Kidney (tissue), 22 donors: ENCODE measurements at places on chromosomes 11 and 22.
A peak's percentile ranks its signal among the peaks of the same experiment; 100 is the strongest.

DNA sequence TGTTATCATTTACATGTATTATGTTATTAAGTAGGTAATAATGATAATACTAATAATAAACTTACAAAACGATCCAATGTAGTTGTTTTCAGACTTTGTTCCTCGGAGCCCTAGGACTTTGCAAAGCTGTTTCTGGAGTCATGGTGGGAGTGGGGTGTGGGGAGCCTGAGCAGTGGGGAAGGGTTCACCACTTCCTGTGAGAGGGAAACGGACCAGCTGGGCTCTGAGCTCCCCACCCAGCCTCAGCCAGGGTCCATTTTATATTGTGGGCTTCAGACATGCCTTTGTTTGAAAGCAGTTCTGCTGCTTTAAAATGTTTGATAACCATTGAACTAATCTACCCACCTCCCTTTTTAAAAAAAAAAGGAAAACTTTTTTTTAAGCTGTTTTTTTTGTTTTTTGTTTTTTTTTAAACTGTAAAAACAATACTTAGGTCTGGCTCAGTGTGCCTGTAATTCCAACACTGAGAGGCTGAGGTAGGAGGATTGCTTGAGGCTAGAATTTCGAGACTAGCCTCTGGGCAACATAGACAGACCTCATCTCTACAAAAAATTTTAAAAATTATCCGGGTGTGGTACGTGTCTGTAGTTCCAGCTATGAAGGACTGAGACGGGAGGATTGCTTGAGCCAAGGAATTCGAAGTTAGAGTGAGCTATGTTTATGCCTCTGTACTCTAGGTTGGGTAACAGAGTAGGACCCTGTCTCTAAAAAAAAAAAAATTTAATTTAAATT lies 7.0 kb downstream of the SERPING1 start:
- no peak for DNase-seq

DNA sequence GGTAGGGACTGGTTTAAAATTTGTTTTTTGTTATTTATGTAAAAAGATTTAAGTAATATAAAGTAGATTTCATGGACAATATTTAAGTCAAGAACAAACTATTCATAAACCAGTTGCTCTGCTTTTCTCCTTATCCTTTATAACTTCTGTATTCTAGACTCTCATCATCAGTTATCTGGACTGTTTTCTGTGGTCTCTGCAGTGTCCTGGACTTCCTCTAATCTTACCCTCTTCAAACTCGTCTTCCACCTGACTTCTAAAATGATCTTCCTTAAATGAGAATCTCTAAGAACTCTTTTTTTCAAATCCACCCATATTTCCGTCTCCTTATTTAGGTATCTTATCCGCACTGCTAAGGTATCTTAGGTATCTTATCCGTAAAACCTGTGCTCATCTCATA lies 8.1 kb downstream of the RRM1 start:
- DNase-seq, result no peak

DNA sequence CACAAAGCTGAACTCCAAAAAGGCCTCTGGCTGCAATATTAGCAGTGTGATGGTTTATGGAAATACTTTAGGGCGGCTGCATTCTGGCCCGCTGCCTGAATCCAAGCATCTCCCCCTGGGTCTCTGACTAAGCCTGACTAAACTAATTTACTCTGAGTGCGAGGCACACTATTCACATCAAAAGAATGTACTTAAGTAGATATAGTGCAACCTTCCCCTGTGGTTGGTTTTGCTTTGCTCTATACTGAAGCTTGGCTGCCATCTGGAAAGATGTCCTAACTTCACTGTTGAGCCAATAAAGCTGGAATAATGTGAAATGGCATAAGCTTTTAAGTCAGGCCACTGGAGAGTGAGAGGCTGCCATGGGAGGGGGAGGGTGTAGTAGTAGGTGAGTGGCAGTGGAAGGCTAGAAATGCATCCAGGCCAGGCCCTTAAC lies 321.6 kb downstream of the AASDHPPT start:
- no peak for DNase-seq

- peak; percentile 91 for DNase-seq
Measured at GRCh38 chr11:75547617-75548058, 14.4 kb upstream of the SERPINH1 start.

DNA sequence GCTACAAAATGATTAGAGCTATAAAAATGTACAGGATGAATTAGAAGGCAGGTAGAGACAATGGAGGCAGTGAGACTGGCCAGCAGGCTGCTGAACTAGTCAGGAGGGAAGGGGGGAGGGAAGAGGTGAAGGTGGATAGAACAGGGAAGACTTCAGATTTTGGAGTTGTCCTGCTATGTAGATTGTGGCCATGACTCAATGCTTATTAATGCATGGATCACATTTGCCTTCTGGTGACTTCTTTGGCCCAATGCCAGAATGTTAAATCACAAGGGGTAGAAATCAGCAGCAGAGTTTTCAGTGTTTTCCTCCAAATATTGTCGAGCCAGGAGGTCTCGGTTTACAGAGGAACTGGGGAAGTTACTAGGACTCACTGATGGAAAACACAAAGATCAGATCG lies 346.6 kb downstream of the AASDHPPT start:
- no peak for DNase-seq

DNA sequence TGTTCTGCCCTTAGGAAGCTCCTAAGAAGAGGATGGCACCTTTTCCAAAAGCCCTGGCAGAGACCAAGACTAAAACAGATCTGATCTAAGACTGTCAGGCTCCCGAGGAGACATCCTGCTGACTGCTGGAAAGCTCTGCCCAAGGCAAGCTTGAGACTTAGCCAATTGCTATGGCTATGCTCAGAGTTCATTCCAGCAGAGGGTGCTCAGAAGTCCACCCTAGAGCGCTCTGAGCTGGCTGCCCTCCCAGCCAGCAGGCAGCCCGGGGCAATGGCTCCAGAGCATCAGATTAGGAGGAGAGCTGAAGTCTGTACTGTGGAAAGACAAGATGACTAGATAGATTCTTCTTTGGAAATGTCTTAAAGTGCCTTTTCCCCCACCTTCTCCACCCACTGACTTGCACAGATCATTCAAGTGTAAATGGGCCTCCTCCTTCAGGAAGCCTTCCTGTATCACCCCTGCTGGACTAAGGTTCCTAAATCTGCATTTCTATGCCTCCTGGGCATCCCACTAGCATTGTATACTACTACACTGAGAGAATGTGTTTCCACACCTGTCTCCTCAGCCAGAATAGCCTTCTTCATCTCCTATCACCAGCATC lies 23.4 kb downstream of the LRRC55 start:
- DNase-seq, result no peak

DNA sequence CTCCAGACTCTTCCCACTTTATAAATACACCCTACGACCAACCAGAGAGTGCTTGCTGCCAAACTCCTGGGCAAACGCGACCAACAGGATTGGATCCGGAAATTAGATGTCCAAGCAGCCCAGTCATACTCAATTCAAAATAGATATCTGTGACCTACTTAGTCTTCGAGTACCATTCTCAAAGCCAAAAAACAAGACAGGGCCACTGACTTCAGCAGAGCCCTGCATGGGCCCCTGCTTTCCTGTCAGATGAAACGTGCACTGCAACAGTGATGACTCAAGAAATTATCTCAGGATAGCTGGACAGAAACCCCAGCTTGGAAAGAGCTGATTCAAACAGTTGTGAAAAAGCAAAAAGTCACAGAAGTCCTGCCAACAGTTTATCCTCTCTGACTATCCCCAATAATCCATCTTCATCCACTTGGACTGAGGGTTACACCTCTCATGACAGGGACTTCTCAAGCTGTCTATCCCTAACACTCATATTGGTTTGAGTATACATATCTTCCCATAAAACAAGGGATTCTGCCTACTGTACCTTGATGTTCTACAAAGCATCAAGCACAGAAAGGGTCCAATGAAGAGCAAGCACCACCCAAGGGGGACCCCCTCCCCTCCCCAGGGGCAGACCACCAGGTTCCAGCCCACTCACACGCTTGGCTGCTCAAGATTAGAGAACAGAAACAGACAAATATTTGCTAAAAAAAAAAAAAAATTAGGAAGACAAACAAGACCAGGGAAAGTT lies 17.4 kb downstream of the SMCO4 start:
- DNase-seq, result no peak

DNA sequence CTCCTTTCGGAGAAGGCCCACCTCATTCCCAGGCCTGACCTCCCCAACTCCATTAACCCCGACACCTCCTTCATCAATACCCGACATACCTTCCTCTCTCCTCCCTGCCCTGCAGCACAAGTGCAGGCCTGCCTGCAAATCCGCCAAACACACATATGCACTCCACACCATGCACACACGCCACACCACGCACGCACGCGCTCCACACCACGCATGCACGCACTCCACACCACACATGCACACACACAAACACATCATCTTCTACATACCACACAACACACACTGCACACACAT lies 629.6 kb downstream of the TBC1D22A start:
- DNase-seq, result no peak

DNA sequence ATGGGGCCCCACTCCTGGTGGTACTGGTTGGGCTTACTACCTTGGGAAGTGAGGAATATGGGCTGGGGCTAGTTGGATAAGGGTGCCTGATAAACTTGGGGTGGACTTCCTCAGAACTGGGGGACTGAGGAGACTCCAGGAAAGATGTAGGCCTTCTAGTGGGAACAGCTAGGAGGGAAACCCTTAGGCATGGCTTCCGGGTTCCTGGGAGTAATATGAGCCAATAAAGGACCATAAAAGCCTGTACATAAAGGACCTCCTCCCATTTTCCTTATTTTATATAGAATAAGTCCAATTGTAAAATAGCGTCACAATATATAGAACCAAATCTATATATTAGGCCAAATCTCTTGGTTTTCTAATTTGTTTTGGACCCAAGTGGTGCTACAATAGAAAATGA lies 18.4 kb upstream of the RNASEH2C start:
- DNase-seq, result no peak

DNA sequence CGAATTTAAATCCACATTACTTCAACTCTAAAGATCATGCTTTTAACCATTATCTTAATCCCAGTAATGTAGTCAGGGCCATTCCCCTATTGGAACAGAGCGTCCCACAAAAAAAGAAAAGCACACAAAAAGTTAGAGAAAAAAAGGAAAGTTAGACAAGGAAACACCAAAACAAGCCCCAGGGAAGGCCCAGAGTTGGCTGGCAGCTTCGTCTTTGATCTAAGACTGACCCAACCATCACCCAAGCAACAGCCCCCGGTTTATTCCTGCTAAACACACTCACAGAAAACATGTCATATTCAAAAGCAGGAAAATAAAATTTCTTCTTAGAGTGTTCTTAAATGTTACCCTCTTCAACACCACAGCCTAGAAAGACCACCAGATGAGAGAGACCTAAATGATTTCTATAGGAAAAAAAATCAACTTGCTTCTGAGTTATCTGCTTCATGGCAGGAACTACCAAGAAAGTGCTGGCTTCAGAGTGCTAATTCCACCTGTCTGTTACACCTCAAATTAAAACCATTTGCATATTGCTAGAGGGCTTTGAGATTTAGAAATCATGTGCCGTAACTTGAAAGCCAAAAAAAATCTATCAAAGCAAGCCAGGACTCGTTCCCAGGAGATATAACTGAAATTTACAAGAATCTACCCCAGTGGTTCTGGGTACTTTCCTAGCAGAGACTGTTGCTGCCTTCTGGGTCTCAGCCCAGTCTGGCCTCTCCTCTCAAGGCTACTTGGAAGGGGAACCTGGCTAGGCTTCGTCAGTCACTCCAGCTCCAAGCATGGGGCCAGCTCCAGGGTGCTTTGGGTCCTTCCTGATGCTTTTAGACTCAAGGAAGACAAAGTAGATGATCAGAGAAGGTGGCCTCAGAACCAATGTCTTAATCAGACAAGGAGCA lies 31.2 kb downstream of the POU2AF3 start:
- no peak for DNase-seq

- DNase-seq, result peak; percentile 87
Measured at GRCh38 chr11:125626288-125626950, 1.5 kb downstream of the CHEK1 start.

DNA sequence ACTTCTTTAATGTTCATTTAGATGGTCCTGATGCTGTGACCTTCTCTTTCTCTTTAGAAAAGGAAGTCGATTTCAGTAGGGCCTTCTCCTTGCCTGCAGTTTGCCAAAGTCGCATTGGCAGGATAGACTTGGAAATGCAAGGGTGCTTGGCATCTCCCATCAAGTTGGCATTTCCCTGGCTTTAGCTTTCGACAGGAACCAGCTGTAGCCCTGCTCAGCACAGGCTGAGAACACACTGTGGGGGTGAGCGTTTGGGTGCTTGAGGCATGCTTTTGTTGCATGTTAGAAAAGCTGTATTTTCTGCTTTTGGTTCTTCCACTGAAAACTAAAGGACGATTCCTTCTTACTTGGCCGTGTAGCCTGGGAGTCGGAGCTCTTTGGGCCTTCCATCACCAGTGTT lies 37.7 kb downstream of the LDLRAD3 start:
- DNase-seq, result no peak
